ENCODE measurements at places on chromosomes 16 and 17.

GRCh38 chr17:40168262-40168832 is 8.9 kb upstream of the RAPGEFL1 start:
- peak; percentile 64 for DNase-seq

- DNase-seq = no peak
Measured at GRCh38 chr17:27990100-27990499, 52.4 kb upstream of the NLK start.

DNA sequence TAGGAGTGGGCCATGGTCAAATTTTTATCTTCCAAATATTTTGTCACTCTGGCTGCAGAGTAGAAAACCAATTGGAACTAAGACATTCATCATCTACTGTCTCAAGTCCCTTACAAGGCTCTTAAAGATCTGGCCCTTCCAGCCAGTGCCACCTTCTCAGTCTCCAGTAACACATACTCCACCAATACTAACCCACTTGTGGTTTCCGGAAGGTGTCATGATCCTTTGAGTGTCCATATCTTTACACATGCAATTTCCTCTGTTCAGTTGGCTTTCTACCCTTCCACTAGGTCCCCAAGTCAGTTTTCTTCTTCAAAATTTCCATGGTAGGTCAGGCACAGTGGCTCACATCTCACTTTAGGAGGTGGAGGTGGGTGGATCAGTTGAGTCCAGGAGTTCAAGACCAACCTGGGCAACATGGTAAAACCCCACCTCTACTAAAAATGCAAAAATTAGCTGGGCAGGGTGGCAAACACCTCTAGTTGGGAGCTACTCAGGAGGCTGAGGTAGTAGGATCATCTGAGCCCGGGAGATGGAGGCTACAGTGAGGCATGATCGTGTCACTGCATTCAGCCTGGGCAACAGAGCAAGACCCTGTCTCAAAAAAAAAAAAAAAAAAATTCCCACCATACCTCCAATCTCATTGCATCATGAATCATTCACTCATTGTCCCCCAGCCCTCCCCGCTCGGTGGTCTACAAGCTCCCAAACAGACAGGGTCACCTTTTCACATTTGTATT is 6.0 kb upstream of the GRB2 start:
- no peak for DNase-seq

DNA sequence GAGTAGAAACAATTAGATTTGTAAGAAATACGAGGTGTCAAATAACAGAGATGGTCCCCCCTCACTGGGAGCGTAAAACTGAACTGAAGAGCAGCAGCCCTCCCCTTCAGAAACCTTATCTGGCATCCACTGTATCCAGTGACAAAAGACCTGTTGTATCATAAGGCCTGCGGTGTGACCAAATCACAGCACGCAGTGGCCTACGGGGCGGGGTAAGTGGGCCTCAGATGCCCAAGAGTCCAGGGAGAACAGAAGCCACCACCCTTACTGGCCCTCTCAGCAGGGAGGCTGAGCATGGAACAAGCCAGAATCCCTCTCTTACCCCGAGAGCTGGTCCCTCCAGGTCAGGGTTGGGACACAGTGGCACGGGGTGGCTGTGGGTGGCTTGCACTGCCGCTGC is 5.5 kb downstream of the JMJD6 start:
- DNase-seq = no peak

- DNase-seq = no peak
Measured at GRCh38 chr16:8874388-8874787, 5.6 kb upstream of the CARHSP1 start.

DNA sequence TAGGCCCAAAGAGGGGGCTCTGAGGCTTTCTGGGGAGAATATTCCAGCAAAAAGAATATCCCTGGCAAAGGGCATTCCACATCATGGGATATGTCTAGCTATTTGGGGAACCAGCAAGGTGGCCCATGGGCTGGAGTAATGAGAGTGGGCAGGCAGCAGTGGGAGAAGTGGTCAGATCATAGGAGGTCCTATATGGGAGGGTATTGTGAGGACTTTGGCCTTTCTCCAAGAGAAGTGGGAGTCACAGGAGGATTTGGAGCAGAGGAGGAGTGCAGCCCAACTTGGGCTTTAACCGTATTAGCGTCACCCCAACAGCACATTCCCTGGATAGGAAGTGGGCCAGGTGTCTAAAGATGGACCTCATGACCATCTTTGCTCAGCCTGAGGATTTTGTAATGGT is 151.4 kb downstream of the ENGASE start:
- DNase-seq = no peak

DNA sequence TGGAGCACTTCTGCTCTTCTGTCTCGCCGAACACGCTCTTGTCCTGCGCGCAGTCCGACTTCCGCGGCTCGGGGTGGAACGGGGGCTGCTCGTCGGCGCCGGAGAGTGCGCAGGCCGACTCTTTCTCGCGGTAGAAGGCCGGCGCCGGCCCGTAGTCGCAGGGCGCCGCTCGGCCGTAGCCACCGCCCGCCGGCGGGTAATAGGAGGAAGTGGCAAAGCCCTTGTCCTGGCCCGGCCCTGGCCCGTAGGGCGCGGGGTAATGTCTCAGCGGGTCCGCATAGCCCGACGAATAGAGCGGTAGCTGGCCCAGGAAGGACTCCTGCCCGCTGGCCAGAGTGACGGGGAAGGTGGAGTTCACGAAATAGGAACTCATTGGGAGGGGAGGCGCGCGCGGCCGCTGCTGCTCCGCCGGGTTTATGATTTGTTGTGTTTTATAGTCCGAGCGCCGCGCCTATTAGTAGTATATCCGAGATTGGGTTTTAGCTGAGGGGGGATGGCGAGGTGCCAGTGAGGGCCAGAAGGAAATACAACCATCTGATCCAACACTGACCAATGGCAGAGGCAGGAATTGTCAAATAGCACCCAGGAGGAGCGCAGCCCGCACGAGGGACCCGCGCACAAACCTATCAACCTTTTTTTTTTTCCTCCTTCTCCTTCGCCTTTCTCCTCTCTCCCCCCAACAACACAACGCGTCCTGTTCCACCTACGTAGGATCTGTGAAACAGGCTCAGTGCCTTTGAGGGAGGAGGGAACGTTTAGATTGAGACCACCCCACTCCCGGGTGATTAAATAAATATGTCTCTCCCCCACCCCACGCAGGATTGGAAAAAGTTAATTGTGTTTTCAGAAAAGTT is 4.4 kb upstream of the HOXB5 start:
- DNase-seq = peak; percentile 31

GRCh38 chr16:67917852-67918236 is 13.8 kb downstream of the CTRL start:
- peak; percentile 60 for DNase-seq

- DNase-seq = no peak
Measured at GRCh38 chr17:42814633-42815399, 9.3 kb downstream of the BECN1 start.

DNA sequence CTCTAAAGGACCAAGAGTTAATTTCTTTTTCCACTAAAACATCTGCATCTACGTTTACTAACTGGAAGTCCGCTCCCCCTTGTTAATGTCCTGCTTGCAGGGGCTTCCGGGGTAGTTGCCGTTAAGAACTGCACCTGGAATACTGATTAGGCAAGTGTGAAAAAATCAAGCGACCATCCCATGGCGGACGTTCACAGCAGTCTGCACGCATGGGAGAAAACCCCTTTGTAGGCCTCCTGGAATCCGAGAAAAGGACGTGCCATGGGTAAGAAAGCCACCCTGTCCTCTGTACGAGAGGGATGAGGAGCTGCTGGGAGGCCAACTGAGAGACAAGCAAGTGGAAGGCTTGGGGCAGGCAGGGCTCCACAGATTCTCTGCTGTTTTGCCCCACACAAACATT is 14.9 kb downstream of the SNN start:
- DNase-seq = no peak

GRCh38 chr17:65885541-65886312 is 306.2 kb downstream of the CEP112 start:
- no peak for DNase-seq

GRCh38 chr17:6479622-6480302 is 35.5 kb downstream of the PIMREG start:
- DNase-seq = no peak

- peak; percentile 16 for DNase-seq
Measured at GRCh38 chr17:50426814-50427787, 1.1 kb downstream of the ACSF2 start.

- DNase-seq = no peak
Measured at GRCh38 chr16:20610892-20611349, 34.8 kb upstream of the ACSM2B start.

- DNase-seq = no peak
Measured at GRCh38 chr17:1820528-1821252, 9.0 kb downstream of the SMYD4 start.

DNA sequence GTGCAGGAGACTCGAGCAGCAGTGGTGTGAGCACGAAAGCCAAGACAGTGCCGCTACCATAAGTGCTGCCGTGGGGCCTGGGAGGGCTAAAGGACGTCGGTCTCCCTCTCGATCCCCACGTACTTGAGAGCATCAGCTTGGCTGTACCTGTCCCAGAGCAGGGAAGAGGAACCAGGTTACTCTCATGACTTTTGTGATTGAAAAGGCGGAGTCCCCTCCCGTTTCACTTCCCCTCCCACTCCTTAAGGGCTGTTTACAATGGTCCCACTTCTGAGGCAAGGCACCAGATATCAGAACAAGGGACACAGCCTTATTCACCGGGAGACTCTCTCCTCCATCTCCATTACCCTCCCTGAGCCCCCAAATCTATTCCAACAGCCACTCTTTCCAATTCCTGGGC is 20.1 kb downstream of the CNTNAP1 start:
- DNase-seq = no peak
